Activated CD4-positive, alpha-beta T cell treated with anti-CD3 and anti-CD28 coated beads, Interleukin-2, amount 10 ng/mL, durations not matched to agents 24 days and 14 days (primary cell): ENCODE measurements at places on chromosomes 12 and 14.

DNA sequence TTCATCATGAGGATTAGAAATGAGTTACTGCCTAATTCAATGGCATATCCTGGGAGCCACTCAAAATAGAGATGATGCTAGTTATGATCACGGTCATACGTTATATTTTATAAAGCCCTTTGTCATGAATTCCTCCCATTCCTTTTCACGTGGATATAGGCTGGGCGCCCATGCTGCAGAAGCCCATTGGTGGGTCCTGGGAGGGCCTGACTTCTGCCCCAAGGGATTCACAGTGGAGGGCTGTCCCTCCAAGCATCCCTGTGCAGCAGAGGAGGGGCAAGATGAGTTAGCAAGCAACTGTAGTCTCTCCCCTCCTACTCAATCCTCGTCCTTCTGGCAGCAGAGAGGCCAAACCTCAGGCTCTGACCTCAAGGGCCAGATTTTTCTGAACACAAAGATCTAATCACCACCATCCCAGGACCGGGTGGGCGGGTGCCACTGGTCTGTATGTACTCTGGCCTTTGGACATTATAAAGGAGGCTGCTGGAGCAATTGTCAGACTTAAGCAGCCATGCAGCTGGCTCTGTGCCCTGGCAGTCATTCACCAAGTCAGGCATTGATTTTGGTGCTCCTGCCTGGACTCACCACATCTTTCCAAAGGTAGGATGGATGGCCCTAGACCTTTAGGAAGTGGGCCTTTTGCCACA lies 8.6 kb downstream of the GLTP start:
- no peak overlapping the region for H3K27ac ChIP-seq
- peaks cover 16% of the 10 kb centered on the region for H3K4me1 ChIP-seq
- no peak overlapping the region for H3K4me3 ChIP-seq
- H3K27me3 ChIP-seq: no peaks in the 10 kb centered on the region
- no peak for DNase-seq

DNA sequence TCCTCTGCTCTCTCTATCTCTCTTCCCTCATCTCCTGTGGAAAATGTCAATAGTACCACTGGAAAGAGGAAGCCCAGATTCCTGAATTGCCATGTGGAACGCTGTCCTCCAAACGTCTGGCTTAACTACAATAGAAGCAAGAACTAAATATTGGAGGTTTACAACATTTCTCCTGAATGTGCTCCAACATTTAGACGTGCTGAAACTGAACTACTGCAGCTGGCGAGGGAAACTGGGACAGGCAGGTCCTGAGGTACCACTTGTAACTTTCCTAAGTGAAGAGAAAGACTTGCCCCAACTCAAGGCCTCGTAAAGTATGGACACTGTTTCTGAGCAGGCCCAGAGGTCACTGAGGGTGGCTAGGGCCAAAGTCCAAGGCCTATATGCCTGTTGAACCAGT lies 187.7 kb downstream of the NTF3 start:
- no peak overlapping the region for H3K4me3 ChIP-seq
- no peaks in the 10 kb centered on the region for H3K4me1 ChIP-seq
- H3K27ac ChIP-seq: no peak overlapping the region
- no peaks in the 10 kb centered on the region for H3K36me3 ChIP-seq
- no peak for DNase-seq

DNA sequence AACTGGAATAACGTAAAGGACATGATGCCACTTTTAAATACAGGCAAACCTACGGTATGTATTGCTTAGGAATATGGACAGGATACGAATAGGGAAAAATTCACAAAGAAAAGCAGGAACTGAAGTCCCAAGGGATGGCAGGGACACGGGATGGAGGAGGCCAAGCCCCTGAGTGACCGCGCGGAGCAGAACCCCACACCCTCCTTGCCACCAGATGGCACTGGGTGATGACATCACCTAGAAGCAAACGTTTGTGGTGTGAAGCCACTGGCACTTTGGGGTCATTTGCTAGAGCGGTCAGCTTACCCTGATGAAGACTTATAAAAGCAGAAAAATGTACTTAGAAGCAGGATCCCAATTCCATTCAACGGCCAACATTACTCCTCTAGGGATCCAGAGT lies 9.4 kb downstream of the DHX37 start:
- H3K4me3 ChIP-seq: no peak overlapping the region
- no peaks in the 10 kb centered on the region for H3K27me3 ChIP-seq
- H3K36me3 ChIP-seq: peaks cover 47% of the 10 kb centered on the region

- no peak overlapping the region for H3K27ac ChIP-seq
- peaks cover 6% of the 10 kb centered on the region for H3K4me1 ChIP-seq
- H3K4me3 ChIP-seq: no peak overlapping the region
- DNase-seq: no peak
- peaks cover 71% of the 10 kb centered on the region for H3K36me3 ChIP-seq
These were observed 141.5 kb downstream of the CEP83 start for GRCh38 chr12:94318181-94318580.

GRCh38 chr12:22064968-22065367 lies 18.9 kb downstream of the CMAS start:
- no peak overlapping the region for H3K4me3 ChIP-seq
- no peaks in the 10 kb centered on the region for H3K4me1 ChIP-seq
- peaks cover 34% of the 10 kb centered on the region for H3K36me3 ChIP-seq
- H3K27me3 ChIP-seq: no peaks in the 10 kb centered on the region
